ENCODE measurements at places on chromosomes 13 and 19.

DNA sequence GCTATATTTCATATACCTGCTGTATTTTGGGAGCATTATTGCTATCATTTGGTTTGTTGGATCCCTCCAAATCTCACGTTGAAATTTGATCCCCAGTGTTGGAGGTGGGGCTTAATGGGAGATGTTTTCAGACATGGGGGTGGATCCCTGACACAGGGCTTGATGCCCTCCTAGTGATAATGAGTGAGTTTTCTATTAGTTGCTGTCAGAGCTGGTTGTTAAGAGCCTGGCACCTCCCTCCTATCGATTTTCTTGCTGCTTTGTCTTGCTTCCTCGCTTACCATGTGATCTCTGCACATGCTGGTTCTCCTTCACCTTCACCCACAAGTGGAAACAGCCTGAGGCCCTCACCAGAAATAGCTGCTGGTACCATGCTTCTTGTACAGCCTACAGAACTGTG is 259.9 kb upstream of the STARD13 start:
- DNase-seq: no peak

DNA sequence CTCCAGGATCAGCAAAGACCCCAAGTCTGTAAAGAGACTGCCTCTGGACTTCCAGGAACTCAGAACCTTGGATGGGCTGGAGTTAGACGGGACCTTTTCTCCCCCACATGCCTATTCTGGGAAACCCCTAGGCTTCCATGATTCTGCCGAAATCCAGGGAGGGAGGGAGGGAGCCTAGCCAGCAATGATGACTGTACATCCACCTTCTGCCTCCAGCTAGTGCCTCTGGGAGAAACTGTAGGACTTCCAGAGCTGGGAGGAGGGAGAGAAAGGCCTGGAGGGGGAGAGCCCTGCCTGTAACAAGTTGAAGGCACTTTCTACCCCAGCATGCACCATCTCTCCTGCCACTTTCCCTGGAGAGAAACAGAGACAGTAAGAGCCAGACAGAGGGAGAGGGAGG is 6.0 kb upstream of the HAS1 start:
- DNase-seq: no peak

- no peak for DNase-seq
Observed at GRCh38 chr13:106424805-106425204, 110.7 kb downstream of the EFNB2 start.

GRCh38 chr19:3995607-3996006 is 10.3 kb upstream of the EEF2 start:
- DNase-seq: no peak
